ENCODE measurements at places on chromosomes 13 and 19.

GRCh38 chr19:5667751-5668271, 12.5 kb downstream of the MICOS13 start:
- no peak for DNase-seq

GRCh38 chr13:23632048-23632582, 61.9 kb downstream of the TNFRSF19 start:
- DNase-seq, result no peak

- no peak for DNase-seq
Measured at GRCh38 chr13:80787604-80788003, 446.7 kb upstream of the SPRY2 start.

DNA sequence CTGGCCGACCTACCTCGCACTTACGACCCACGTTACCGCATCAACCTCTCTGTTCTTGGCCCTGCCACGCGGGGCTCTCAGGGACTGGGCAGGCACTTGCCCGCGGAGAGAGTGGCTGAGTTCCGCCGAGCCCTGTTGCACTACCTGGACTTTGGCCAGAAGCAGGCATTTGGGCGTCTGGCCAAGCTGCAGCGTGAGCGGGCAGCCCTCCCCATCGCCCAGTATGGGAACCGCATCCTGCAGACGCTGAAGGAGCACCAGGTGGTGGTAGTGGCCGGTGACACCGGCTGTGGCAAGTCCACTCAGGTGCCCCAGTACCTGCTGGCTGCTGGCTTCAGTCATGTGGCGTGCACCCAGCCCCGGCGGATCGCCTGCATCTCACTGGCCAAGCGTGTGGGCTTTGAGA, 4.2 kb downstream of the DHX34 start:
- peak; percentile 69 for DNase-seq

GRCh38 chr13:20714563-20715329, 11.2 kb downstream of the IL17D start:
- DNase-seq, result no peak

DNA sequence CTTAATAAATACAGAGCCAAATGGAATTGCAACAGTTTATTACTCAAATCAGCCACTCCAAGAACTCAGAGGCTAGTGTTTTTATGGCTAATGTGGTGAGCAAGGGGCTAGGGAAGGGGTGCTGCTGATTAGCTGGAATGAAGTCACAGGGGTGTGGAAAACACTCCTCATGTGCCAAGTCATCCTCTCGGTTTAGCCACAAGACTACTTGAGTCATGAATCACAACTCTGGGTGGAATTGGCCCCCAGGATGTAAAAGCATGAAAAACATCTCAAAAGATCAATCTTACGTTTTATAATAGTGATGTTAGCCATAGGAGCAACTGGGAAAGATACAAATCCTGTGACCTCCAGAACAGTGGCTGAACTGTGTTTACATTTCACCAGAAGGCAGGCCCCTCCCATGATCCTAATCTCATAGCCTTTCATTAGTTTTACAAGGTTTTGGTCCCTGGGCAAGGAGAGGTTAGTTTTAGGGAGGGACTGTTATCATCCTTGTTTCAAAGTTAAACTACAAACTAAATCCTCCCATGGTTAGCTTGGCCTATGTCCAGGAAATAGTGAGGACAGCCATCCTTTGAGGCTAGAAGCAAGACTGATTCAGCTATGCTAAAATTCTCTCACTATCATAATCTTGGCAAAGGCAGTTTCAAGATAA, 2020.1 kb upstream of the PCDH20 start:
- DNase-seq, result no peak

DNA sequence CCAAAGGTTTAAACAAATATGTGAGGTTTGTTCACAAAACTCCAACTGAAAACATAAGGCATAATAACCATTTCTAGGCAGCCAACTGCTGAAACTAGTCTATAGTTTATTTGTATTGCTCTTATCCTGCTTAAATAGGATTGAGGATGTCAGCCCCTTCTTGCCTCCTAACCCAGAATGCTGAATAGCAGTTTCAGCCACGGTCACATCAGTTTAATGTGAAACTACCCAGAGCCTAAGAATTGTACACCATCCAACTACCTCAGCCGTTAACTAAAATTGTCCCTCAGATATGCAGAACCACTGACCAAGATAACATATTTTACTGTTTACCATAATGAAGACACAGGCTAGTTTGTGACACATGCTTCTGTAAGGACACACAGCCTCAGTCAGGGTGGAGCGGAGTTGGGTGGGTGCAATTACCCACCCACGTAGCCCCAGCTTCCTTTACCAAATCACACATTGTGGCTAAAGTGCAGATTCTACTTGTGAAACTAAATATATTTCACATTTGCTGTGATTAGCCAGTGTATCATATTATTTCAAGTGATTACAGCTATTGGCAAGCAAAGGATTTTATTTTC, 259.9 kb downstream of the EFNB2 start:
- DNase-seq, result no peak

DNA sequence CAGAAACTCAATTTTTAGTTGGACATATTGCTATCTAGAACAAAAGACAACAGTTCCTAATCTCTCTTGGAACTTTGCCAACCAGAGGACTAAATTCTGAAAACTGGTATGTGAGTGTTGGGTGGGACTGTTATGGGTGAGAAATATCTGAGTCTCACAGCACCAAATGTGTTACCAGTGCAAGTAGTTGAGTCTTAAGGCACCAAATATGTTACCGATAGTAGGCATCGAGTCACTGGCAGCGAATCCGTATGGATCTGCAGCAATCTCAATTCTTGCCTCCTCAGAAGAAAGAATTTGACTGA, 575.2 kb downstream of the DACH1 start:
- DNase-seq, result no peak

DNA sequence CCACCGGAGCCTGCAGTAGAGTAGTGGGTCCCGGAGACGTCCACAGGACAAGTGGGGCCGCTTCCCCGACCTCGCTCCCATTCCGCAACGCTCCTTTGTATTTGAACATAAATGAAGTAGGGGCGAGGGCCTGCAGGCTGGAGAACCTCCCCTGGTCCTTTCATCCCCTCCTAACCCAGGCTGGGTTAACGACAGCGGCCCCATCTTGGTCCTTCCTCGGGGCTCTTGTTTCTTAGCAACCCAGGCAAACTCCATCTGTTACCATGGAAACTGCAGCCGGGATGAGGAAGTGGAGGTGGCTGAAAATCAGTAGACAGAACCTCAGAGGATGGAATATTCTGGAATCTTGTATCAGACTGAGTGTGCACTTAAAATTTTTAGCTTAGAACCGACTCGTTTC, 132.6 kb upstream of the USP29 start:
- no peak for DNase-seq

DNA sequence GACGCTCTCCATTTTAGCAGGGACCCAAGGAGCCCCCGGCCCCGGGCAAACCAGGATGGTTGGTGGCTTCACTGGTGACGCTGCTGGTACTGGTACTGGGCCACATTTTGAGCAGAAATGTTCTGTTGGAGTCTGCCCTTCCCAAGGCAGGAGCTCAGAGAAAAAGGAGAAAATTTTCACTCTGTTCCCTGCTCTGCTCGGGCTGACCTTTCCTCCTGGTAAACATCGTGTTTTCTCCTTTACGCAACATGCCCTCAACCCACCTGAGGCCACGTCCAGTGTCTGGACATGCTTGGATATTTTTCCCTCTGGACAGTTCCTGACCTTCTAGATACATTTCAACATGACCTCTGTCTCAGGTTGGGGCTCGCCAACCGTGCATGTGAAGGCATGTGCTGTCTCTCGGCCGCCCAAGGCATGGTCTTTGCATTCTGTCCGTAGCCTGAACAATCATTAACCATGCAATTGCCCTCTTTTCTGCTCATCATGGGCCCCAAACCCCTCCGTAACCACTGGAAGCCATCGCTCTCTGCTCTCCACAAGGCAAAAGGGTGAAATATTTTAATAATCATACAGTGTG, 115.2 kb upstream of the PEG3 start:
- peak; percentile 58 for DNase-seq

- DNase-seq, result no peak
Measured at GRCh38 chr19:30178721-30179402, 193.3 kb upstream of the ZNF536 start.

- no peak for DNase-seq
Measured at GRCh38 chr19:10254244-10254643, 2.2 kb downstream of the MRPL4 start.

DNA sequence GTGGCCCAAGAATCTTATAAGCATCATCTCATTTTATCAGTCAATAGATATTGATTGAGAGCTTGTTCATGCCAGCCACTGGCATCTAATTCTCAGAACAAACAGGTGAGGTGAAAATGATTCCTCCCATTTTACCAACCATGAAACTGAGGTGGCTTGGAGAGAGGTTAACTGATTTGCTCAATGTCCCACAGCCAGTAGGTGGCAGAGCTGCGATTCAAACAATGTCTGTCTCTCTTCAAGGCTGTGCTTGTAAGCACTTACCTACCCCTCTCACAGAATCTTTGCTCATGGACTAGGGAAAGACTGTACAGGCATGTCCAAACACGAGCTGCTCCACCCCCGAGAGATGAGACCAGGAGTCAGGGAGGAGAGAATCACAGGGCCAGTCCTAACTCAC, 21.5 kb upstream of the GSX1 start:
- no peak for DNase-seq

GRCh38 chr13:101408992-101409656, 7.2 kb downstream of the NALCN start:
- no peak for DNase-seq

GRCh38 chr19:29293736-29294342, 80.9 kb upstream of the UQCRFS1 start:
- DNase-seq, result no peak

DNA sequence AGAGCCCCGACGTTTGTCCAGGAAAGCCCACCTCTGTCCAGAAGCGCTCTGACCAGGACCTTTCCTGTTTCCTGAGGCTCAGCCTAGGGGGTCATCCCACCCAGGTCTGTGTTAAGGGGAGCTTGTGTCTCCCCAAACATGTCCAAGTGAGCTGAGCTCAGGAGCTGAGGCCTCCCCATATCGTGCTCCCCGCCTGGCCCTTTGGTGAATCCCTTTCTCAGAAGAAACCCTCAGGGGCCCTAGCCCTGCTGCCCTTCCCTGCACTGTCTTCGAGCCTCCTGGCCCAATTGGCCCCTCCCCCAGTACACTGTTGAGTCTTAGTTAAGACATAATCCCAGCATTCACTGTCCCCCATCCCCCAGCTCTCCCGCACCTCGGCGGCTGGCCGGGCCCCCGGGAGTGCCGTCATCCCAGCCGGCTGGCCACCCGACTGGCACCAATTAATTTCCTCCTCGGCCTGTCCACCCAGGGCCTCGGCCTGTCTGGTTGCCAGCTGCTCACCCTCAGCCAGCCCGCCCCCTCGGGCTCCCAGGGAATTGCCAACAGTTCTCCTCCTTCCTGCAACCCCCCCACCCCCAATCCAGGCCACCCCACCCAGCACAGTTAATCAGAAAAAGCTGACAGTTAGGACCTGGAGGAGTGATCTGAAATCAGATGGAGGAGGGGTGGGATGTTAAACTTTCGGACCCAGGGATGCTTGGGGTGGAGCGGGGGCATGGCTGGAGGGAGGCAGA, 13.6 kb downstream of the IER2 start:
- no peak for DNase-seq

- no peak for DNase-seq
Measured at GRCh38 chr19:45254044-45254531, 3.0 kb downstream of the MARK4 start.

GRCh38 chr13:106987427-106987785, 419.5 kb upstream of the ARGLU1 start:
- no peak for DNase-seq

DNA sequence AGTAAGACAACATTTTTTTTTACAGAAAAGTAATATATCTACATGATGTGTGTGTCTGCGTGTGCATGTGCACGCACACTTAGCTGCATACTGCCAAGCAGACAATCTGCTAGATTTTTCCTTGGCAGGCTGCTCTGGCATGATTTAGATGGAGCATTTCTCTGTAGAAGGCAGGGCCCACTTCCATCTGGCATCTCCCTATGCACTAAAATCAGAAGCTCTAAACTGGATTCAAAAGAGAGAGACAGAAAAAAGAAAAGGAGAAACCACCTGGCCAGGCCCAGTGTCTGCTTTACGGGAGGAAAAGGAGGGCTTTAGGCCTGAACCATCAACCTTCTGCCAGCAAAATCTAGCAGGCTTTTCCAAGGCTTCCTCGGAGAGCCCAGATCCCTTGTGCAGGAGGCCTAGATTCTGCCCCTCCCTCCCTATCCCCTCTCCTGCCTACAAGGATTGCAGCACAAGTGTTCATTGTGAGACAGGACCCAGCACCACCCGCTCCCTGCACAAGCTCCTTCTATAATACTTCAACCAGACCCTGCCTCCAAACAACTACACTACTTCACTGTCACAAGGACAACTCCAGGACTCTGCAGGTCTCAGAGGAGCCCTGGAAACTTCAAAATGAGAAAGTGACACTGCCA, 99.3 kb downstream of the DOCK9 start:
- no peak for DNase-seq

DNA sequence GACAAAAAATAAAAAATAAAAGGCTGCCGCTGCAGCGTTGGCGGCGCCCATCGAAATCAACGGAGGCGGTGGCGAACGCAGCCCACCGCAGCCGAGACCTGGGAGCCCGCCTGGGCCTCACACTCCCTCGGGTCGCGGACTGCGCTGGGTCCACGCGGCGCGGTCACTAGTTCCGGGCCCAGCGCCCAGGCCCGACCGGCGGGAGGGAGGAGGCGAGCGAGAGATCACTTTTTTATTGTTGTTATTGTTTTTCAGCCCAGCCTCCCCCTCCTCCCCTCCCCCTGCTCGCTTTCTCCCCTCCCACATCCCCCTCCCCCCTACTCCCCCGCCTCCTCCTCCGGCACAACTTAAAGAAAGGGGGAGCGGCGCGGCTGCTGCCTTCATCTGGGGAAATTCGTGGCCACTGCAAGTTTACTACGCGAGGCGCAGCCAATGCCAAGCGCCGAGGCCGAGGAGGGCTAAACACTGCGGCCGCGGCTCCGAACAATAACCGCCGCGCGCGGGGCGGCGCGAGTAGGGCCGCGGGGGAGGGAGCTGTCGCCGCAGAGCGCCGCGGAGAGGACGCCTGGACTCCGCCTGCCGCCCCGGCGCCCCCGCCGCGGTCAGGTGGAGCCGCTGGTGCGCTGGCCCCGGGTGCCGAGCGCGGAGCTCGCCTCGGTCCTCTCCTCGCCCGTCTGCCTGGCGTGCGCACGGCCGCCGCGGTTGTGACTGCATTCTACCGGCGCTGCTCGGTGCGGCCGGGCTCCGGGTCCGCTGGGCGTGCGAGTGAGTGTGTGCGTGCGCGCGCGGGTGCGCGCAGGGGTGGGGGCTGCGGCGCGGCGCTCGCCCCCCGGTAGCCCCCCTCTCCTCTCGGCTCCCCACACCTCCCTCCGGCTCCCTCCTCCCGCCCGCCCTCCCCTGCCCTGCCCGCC, 505 bp upstream of the ZIC2 start:
- DNase-seq, result no peak

DNA sequence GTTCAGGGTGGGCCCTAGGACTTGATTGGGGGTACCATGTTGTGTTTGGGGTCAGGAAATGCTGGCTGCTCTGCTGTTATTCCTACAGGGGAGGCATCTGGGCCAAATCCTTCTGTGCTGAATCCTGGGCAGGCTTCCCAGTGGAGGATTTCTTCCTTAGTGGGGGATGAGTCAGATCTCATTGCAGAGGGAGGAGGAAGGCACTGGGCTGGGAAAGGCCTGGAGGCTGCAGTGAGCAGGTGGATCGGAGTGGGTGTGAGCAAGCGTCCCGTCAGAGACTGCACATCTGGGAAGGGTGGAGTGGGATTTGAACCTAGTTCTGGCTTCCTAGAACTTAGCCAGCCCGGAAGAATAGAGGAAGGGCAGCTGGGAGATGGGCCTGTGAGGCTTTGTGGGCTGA, 11.5 kb downstream of the CCDC124 start:
- DNase-seq, result no peak

Measured in liver (tissue), 10 donors.